Activated CD8-positive, alpha-beta memory T cell treated with anti-CD3 and anti-CD28 coated beads, Interleukin-2, amount 50 U/mL, for 4 hours (primary cell): ENCODE measurements at places on chromosomes 7 and 10.

DNA sequence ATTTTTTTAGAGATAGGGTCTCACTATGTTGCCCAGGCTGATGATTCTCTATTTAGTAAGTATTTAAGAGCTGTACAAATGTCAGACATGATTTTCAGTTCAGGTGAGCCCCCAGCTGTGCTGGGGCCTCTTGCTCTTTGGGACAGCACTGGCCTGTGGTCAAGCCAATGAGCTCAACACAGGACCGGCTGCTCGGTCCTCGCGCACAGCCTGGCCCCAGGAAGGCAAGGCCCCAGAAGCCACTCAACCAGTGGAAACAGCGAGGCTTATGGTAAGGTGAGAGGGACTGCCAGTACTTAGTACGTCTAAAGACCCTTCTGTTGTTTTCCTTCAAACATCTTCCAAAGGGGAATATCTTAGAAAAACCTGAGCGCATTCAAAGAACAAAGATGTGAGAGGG is 211.8 kb downstream of the SKIDA1 start:
- no peak for DNase-seq

- DNase-seq, result no peak
Measured at GRCh38 chr7:155847821-155848435, 35.7 kb upstream of the SHH start.

- no peak for DNase-seq
Measured at GRCh38 chr7:41162612-41163011, 540.3 kb downstream of the INHBA start.

DNA sequence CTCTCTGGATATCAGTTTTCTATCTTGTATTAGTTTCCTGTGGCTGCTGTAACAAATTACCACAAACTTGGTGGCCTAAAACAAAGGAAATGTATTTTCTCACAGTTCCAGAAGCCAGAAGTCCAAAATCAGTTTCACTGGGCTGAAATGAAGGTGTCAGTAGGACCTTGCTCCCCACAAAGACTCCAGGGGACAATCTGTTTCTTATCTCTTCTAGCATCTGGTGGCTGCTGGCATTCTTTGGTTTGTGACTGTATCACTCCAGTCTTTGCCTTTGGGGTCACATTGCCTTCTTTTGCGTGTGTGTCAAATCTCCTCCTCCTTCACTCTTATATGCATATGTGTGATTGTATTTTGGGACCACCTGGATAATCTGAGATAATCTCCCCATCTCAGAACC is 153.0 kb upstream of the PRPS1L1 start:
- no peak for DNase-seq

DNA sequence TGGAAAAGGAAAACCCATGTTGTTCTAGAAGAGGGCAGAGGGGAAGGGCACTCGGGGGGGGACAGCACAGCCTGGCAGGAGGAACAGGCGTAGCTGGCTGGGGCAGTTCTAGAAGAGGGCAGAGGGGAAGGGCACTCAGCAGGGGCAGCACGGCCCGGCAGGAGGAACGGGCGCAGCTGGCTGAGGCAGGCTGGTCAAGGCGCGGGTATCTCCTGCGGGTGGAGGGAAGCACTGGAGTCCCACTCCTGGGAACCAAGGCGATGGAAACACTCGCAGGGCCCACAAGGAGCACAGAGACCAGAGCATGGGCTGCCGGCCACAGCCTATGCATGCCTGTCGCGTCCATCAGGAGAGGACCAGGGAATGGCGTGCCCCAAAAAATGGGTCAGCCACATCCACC is 36.7 kb downstream of the PAPOLB start:
- DNase-seq, result no peak

- DNase-seq, result no peak
Measured at GRCh38 chr7:31957090-31957720, 113.0 kb downstream of the PDE1C start.

- DNase-seq, result no peak
Measured at GRCh38 chr10:77393821-77394501, 243.6 kb downstream of the KCNMA1 start.

- no peak for DNase-seq
Measured at GRCh38 chr7:31782411-31782991, 95.5 kb downstream of the PPP1R17 start.
